Tibial nerve (tissue), 4 donors: ENCODE measurements at places on chromosomes 5 and 9. TPM values are rescaled to one million over a fixed set of nuclear protein-coding genes. Genes with fewer than 3 reads are reported as not detected.

The ADRA1B gene
- total RNA-seq = 6.9 TPM

- H3K36me3 ChIP-seq = no peaks in the 10 kb centered on the region
- H3K4me3 ChIP-seq = no peak overlapping the region
- no peak for DNase-seq
- no peaks in the 10 kb centered on the region for H3K27me3 ChIP-seq
- H3K4me1 ChIP-seq = peaks cover 3% of the 10 kb centered on the region
Observed at GRCh38 chr5:52995095-52995494, 5.9 kb downstream of the ITGA2 start.

GRCh38 chr5:179819296-179820126, 1.2 kb upstream of the SQSTM1 start:
- peak overlapping the region; percentile 88 for H3K4me3 ChIP-seq
- H3K4me1 ChIP-seq = peaks cover 66% of the 10 kb centered on the region
- H3K27me3 ChIP-seq = no peaks in the 10 kb centered on the region
- peak overlapping the region; percentile 95 for H3K27ac ChIP-seq
- peaks cover 6% of the 10 kb centered on the region for H3K36me3 ChIP-seq

DNA sequence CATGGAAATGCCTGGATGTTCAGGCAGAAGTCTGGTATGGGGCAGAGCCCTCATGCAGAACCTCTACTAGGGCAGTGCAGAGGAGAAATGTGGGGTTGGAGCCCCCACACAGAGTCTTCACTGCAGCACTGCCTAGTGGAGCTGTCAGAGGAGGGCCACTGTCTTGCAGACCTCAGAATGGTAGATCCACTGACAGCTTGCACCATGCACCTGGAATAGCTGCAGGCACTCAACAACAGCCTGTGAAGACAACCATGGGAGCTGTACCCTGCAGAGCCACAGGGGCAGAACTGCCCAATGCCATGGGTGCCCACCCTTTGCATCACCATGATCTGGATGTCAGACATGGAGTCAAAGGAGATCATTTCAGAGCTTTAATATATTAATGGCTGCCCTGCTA, 36.9 kb downstream of the TRIP13 start:
- peaks cover 18% of the 10 kb centered on the region for H3K4me1 ChIP-seq
- peaks cover 25% of the 10 kb centered on the region for H3K27me3 ChIP-seq
- no peak overlapping the region for H3K4me3 ChIP-seq

DNA sequence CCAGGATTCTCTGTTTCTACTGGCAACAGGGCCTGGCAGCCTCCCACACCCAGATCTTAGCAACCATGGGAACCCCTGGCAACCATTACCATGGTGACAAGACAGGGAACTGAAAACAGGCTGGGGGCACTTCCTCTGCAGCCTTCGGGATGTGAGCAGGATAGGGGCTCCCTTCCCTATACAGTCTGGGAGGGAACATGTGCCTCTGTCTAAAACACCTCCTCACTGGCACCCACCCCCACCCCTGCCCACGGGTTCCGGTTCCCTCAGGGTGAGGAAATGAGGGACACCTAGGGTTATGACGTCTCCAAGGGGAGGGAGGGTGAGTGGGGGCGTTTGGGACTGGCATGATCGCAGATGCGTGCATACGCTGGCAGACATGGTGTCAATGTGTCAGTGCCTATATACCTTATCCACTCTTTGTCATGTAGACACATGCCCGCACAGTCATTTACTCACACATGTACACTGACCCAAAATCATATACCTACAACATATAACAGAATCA, 3.0 kb upstream of the DNAJB5 start:
- no peak for DNase-seq
- no peak overlapping the region for H3K27ac ChIP-seq
- no peaks in the 10 kb centered on the region for H3K4me1 ChIP-seq
- no peak overlapping the region for H3K4me3 ChIP-seq
- no peaks in the 10 kb centered on the region for H3K27me3 ChIP-seq

GRCh38 chr5:84131372-84131771, 253.3 kb downstream of the EDIL3 start:
- H3K4me1 ChIP-seq = no peaks in the 10 kb centered on the region
- no peak overlapping the region for H3K4me3 ChIP-seq
- H3K27ac ChIP-seq = no peak overlapping the region
- H3K36me3 ChIP-seq = no peaks in the 10 kb centered on the region
- no peaks in the 10 kb centered on the region for H3K27me3 ChIP-seq
- no peak for DNase-seq

DNA sequence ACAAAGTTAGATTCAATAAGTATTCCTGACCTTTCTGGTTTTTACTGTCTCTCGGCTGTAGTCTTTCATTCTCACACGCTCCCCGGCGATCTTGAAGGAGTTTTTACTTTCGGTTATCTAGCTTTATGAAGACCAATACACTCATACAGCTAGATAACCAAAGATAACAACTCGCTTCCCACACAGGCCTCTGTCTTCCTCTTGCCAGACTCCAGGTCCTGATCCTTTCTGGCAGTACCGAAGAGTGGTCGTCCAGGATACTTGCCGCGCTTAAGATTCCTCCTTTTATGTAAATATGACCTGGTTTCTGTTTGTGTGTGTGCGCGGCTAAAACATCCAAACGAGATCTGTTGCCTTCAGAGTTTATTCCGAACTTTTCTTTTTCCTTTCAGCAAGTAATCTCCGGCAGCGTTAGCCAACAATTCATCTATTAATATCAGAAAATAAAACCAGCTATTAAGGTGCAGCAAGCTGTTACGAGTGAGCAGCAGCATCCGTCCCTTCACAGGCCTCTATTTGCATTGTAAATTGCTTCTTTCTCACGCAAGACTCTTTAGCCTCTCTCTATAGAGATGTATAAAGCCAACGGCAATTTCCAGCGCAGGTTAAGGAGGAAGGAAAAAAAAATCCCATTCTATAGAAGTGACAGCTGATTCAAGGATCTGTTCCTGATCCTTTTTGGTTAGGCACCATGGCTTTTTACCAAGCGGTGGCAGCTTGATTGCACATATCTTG, 216.1 kb downstream of the MEF2C start:
- no peaks in the 10 kb centered on the region for H3K36me3 ChIP-seq
- H3K4me3 ChIP-seq = peak overlapping the region; percentile 40
- DNase-seq = no peak
- peak overlapping the region; percentile 80 for H3K27ac ChIP-seq
- peaks cover 43% of the 10 kb centered on the region for H3K4me1 ChIP-seq
- no peaks in the 10 kb centered on the region for H3K27me3 ChIP-seq

- H3K27me3 ChIP-seq = no peaks in the 10 kb centered on the region
- no peak overlapping the region for H3K4me3 ChIP-seq
- H3K36me3 ChIP-seq = no peaks in the 10 kb centered on the region
- no peak overlapping the region for H3K27ac ChIP-seq
Observed at GRCh38 chr5:19125956-19126713, 861.9 kb downstream of the CDH18 start.
